ENCODE measurements at places on chromosomes 4 and X. TPM values are rescaled to one million over a fixed set of nuclear protein-coding genes. Genes with fewer than 3 reads are reported as not detected.

GRCh38 chrX:101025126-101025525, 26.8 kb downstream of the TRMT2B start:
- DNase-seq = no peak

DNA sequence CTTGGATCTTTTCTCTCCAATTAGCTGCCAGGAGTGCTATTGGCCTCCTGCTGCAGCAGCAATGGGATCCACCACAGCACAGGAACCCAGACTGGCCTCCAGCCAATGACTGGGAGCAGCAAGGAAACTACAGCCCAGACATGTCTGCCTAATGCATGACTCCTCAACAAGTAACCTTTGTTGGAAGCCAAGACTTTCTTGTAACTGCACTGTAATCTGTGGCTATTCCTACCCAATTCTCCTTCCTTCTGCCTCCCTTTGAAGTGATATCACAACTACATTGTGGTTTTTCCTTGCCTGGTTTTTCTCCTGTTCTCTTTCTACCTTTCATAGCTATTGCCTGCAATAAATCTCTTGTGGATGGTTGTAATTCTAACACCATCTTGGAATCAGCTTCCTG, 39.8 kb downstream of the SNCA start:
- no peak for DNase-seq

GRCh38 chr4:180828455-180829018, 1414.7 kb upstream of the TENM3 start:
- no peak for DNase-seq

GRCh38 chr4:59341506-59341905, 1858.6 kb upstream of the ADGRL3 start:
- no peak for DNase-seq

The HSFX2 gene
- not detected for total RNA-seq

The CXCL9 gene
- not detected for total RNA-seq

- no peak for DNase-seq
Measured at GRCh38 chrX:72123471-72124185, 8.1 kb downstream of the RTL5 start.

The SMPX gene
- total RNA-seq = not detected

DNA sequence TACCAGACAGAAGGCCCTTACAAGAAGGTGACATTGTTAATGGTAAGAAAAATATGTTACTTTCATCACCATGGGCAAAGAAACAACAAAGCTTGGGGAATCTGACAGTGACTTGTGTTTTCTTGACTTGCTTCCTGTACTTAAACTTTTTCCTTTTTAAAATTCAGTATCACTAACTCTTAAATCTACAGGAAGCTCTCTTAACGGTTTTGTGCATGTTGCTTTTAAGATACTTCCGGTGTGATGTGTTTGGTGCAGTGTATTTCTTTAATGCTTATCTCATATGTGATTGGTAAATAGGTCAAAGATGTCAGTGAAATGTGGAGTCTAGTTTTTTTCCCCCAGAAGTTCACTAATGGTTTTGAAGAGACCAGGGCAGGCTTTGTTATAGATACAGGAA, 45.2 kb downstream of the ADH5 start:
- no peak for DNase-seq

The NWD2 gene
- not detected for total RNA-seq

GRCh38 chr4:98482847-98483806, 175.3 kb downstream of the TSPAN5 start:
- no peak for DNase-seq
